Iris pigment epithelial cell (primary cell): ENCODE measurements at places on chromosomes 1 and 21.

DNA sequence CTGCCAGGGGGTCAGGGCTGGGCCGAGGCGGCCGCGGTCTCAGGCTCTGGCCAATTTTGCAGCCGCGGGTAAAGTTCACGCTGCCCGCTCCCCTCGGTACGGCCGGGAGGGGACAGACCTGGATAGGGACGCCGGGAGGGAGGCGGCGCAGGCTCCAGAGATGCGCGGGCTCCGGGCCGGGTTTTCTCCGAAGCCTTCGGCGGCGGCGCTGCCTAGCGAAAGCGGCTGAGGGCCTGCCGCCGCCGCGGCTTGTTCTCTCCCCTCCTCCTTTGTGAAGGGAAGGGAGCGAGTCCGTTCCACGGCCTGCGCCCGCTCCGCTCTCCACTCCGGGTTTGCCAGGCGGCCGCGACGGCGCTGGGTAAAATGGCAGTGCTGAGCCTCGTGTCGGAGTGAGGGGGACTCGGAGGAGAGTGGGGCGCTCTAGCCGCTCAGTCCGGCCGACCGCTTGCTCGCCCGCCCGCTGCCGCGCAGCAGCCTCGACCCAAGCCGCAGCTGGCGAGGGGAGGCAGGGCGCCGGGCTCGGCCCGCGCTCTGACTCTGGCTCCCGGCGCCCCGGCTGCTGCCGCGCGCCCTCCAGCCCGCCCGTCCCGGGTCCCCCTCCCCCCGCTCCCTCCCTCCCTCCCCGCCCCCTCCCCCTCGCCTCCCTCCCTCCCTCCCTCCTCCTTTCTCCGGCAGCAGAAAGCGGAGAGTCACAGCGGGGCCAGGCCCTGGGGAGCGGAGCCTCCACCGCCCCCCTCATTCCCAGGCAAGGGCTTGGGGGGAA lies at the start of gene ARID1A:
ARID1A (plus strand) TSS at position 660 of the 763 bp plus-strand sequence. CDS start 389 bp downstream, outside the sequence.
- peak; percentile 99 for DNase-seq

DNA sequence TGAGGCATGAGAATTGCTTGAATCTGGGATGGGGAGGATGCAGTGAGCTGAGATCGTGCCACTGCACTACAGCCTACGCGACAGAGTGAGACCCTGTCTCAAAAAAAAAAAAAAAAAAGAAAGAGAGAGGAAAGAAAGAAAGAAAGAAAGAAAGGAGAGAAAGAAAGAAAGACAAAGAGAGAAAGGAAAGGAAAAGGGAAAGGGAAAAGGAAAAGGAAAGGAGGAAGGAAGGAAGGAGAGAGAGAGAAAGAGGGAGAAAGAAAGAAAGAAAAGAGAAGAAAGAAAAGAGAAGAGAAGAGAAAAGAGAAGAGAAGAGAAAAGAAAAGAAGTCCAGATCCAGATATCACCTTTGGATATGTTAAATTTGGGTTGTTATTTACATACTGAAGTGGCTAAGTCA lies 106.0 kb downstream of the DPYD start:
- DNase-seq, result no peak

GRCh38 chr1:9881838-9882249 lies 28.2 kb downstream of the CTNNBIP1 start:
- peak; percentile 75 for DNase-seq

GRCh38 chr1:19049128-19049768 lies 92.8 kb upstream of the IFFO2 start:
- DNase-seq, result no peak

DNA sequence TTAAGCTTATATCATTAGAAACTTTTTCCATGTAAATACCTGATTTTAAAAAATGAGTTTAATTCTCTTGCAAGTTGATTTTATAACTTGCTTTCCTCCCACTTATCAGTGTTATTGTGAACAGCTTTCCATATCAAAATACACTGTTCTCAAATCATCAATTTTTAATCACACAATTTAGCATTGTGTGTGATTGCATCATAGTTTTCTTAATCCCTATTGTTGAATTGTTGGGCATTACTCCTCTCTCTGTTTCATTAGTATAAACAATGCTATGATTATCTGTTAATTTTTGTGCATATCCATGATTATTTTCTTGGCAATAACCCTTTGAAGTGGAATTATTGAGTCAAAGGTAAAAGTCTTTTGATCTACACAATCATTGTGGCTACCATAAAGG lies 48.7 kb downstream of the ROR1 start:
- no peak for DNase-seq

DNA sequence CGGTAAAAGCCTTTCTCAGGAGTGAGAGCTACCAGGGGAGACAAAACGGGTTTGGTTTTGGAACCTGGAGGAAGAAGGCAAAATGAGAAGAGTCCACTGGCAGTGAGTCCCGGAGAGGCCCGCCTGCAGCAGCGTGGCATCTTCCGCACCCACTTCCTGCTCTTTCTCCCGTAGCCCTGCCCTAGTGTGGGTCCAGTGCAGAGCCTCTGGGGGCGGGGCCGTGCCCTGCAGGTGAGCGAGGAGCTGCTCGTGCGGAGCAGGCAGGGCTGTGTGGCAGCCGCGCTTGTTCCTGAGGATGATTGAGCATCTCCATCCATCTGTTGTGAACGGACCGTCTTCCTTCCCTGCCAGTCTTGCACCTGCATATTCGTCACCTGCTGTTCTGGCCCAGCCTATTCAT lies 66.5 kb downstream of the PEX14 start:
- DNase-seq, result no peak

DNA sequence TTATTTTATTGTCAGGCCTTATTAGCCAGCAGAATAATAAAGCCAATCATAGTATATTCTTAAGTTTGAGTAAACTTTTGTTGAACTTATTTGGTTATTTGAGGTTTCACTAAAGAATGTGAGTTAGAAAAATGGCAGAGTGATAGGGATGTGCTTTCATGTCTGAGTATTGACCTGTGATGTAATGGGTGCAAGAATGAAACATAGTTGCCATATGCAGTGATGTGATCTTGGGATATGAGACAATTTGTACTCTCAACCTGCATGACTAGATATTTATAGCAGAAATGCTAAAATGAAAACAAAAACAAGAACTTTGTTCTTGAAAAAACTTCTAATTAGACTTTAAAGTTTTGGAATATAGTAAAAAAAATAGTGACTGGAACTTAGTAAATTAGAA lies 97.9 kb downstream of the DISP1 start:
- DNase-seq, result peak; percentile 93

GRCh38 chr1:54121482-54122134 lies 31.2 kb downstream of the CDCP2 start:
- peak; percentile 72 for DNase-seq

- DNase-seq, result peak; percentile 93
Measured at GRCh38 chr1:218537122-218537913, 192.2 kb downstream of the TGFB2 start.

DNA sequence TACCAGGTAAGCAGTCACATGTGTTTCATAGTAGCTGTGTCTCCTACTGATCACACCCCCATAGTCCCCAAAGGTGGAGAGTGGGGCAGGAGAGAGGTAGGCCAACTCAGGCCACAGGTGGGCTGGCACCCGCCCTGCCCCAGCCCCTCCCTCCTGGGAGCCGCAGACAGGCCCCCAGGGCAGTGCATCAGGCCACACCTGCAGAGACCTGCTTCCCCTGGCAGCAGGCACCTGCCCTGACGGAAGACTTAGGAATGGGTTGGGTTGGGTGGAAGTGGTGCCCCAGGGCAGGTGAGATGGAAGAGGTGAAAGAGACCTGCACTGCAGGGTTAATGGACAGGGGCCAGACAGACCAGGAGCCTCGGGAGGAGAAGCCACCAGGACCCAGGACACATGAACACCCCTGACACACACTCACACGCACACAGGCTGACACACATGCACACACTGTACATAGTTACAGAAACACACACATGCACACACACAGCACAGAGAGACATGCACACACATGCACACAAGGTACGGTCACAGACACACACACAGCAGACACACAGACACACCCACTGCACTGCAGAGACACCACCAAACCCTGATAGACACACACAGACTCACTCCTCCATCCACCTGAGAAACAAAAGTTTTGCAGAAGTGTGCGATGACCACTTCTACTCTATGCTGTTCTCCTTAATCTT lies 1.7 kb upstream of the COL18A1 start:
- DNase-seq, result no peak

- no peak for DNase-seq
Measured at GRCh38 chr1:46529031-46529630, 22.3 kb downstream of the KNCN start.

DNA sequence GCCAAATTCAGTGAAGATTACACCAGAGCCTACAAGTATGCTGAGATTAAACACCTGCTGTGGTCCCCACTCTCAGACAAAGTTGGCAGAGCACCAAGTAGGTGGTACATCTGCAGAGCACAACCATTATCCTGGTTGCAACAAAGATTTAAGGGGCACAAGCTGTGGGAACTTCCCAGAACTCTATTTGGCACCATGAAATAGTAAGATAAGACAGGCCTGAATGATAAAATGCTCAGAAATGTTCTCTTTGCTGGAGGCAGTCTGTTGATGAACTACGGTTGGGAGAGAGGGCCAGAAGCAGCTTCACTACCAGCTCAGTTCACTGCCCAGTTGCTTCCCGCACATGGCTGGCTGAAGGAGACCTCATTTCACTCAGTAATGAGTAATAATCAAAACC lies 19.9 kb downstream of the RPL5 start:
- DNase-seq, result no peak

GRCh38 chr1:206779638-206780037 lies 7.3 kb upstream of the IL10 start:
- DNase-seq, result no peak

DNA sequence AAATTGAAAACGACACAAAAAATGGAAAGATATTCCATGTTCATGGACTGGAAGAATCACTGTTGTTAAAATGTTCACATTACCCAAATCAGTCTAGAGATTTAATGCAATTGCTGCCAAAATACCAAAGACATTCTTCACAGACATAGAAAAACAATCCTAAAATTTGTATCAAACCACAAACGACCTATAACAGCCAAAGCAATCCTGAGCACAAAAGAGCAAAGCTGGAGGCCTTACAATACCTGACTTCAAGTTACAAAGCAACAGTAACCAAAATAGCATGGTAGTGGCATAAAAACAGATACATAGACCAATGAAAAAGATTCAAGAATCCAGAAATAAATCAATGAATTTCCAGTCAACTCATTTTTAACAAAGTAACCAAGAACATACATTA lies 1077.3 kb downstream of the KCNT2 start:
- peak; percentile 2 for DNase-seq

DNA sequence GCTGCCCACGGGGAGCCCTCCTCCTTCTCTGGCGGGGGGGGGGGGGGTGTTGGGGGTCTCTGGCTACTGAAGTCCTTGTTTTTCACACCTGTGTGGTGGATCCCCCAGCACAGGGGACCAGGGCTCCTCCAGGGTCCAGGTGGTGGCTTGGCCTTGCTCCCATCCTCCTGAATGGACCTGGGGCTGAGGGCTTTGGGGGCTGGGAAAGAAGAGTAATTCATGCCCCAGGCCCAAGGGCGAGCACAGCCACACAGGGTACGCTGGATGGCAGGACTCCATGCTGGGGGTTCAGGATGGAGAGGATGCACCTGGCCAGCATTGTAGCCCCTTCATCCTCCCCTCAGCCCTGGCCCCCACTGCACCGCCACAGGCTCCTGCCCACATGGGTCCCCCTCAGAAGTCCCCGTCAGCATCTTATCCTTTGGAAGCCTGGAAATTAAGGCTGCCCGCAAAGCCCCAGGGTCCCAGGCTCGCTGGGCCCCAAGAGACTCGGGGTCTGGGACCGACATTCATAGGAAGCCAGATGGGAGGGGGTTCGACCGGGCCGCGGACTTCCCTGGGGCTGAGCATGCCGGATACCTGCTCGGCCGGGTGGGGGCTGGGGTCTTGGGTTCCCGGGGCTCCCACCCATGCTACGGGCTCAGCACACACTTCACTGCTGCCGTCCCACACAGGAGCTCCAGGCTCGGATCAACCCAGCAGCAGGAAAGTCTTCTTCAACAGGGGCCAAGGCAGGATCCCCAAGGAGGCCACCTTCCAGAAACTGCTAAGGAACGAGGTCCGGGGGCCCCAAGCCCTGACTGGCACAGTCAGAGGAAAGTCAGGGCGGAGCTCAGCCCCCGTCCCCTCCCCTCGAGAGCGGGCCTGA lies 49.0 kb upstream of the ACTRT2 start:
- no peak for DNase-seq

GRCh38 chr1:214500340-214501055 lies 50.9 kb downstream of the PTPN14 start:
- DNase-seq, result no peak

DNA sequence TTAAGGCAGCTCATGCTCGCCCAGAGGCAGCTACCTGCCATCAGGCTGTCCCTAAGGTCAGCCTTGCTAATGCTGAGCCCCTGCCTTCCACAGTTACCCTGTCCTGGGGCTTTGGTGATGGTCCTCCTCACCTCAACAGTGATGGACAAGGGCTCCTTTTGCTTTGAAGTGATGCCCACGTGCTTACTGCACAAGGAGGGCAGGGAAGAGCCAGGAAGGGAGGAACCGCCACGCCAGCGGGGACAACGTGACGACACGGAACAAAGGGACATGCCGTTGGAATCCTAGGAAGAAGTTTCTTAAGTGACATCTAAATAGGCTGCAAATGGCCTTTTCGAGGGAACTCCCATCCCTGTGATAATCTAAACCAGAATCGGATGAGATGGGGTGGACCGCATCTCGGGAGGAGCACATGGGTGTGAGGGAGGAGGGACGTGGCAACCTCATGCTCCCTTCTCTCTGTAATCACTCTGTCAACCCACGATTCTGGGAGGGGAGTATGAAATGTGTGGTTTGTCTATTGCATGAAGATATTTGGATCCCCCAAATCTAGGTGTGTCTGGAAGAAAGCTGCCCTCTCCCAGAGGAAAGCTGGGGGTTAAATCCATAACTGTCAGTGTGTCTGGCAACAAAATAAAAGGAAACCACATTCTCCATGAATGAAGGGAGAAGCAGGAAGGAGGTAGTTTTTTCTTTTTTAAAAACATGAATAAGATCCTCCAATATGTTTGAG lies 110.9 kb upstream of the IRF2BP2 start:
- DNase-seq, result no peak

GRCh38 chr21:17119466-17120297 lies 393.2 kb upstream of the CXADR start:
- DNase-seq, result no peak

GRCh38 chr1:34779005-34779404 lies 2.0 kb upstream of the GJB3 start:
- DNase-seq, result no peak

DNA sequence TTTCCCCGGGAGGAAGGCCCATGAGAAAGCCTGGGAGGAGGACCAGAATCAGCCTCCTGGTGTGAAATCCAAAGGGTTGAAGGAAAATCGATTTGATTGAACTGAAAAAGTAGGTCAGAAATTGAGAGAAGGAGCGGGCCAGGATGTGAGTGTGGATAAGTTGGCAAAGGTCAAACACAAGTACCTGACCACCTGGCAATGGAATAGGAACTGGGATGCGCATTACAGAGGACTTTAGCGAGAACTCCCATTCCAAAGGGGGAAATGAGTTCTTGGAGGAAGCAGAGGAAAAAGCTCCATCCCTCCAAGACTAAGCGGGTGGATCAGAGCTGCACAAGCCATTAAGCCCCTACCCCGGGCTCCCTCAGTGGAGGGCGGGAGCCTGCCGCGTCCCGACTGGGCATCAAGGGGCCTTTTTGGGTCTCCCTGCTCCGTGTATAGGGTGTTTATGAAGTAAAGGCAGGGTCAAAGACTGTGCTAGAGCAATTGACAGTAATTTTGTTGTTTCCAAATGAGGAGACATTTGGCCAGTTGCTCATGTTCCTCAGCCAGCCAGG lies 56.4 kb downstream of the TGFB2 start:
- no peak for DNase-seq
